ENCODE measurements at places on chromosomes 6 and 20. TPM values are rescaled to one million over a fixed set of nuclear protein-coding genes. Genes with fewer than 3 reads are reported as not detected.

DNA sequence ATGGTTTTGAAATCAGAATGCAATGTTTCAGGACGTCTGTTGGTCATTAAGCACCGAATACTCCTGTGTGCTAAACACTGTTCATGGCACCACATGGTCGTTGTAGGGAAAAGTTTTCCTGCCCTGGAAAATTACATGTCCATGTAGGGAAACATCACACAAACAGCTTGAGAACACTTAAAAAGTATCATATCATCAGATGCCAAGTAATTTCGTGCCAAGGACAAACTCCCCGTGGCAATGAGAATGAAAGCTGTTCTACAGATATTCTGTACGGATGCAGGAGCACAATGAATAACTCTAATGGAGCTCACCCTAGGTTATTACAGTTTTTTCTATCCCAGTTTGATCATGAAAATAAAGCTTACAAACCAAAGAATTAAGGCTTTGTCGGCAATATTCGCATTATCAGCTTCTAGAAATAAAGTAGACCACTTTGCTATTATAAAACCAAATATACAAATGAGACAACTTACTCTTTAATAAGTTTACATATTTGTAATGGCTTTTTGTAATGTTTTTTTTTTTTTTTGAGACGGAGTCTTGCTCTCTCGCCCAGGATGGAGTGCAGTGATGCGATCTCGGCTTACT is 4.6 kb upstream of the DST start:
- no peaks in the 10 kb centered on the region for H3K36me3 ChIP-seq
- DNase-seq = no peak
- no peak overlapping the region for H3K4me3 ChIP-seq
- no peaks in the 10 kb centered on the region for H3K4me1 ChIP-seq
- no peak overlapping the region for H3K27ac ChIP-seq

DNA sequence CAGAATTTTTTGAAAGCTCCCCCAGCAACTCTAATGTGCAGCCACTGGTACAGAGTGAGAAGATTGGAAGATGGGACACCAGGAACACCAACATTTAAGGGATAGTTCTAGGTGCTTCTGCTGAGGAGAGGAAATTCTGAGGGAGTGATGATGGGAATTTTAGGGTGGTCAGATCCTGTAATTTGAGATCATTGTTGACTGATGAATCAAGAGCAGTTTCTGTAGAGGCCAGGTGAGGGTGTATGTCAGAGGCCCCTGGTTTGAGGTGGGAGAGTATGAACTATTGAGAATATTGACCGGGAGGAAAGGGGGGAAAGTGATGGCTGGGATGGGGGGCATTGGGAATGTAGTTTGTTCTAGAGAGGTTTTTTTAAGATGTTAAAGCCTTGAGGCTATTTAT is 47.2 kb downstream of the PTPRA start:
- no peaks in the 10 kb centered on the region for H3K4me1 ChIP-seq
- no peaks in the 10 kb centered on the region for H3K36me3 ChIP-seq
- no peak overlapping the region for H3K4me3 ChIP-seq
- H3K27me3 ChIP-seq = no peaks in the 10 kb centered on the region
- H3K27ac ChIP-seq = no peak overlapping the region

GRCh38 chr6:164085091-164086075 is 670.9 kb downstream of the QKI start:
- H3K36me3 ChIP-seq = no peaks in the 10 kb centered on the region
- H3K27me3 ChIP-seq = no peaks in the 10 kb centered on the region
- no peaks in the 10 kb centered on the region for H3K4me1 ChIP-seq
- H3K27ac ChIP-seq = no peak overlapping the region

DNA sequence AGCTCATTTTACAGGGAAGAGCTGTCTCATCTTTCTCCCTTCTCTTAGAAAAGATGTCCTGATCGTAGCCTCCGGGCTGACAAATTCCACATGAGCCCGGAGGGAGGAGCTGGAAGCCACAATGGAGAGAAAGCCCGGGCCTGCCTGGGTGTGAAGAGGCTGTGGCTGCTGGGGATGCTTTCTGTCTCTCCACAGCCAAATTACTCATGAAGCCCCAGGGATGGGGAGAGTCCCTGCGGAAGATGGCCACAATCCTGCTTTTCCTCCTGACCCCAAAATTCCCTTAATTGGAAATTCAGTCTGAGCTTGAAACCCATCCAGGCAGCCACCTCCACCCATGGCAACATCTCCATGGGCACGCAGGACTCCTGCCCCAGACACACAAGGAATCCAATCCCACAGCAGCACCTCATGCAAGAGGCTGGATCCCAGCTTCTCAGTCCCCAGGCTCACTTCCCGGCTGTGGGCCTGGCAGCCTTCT is 32.4 kb downstream of the JPH2 start:
- H3K27me3 ChIP-seq = no peaks in the 10 kb centered on the region
- no peaks in the 10 kb centered on the region for H3K4me1 ChIP-seq
- H3K36me3 ChIP-seq = no peaks in the 10 kb centered on the region
- H3K4me3 ChIP-seq = no peak overlapping the region
- no peak overlapping the region for H3K27ac ChIP-seq
- DNase-seq = no peak

- H3K4me1 ChIP-seq = peaks cover 40% of the 10 kb centered on the region
- no peaks in the 10 kb centered on the region for H3K36me3 ChIP-seq
- DNase-seq = peak; percentile 89
- peak overlapping the region; percentile 68 for H3K27ac ChIP-seq
Observed at GRCh38 chr20:10511509-10512251, 76.6 kb downstream of the SLX4IP start.

DNA sequence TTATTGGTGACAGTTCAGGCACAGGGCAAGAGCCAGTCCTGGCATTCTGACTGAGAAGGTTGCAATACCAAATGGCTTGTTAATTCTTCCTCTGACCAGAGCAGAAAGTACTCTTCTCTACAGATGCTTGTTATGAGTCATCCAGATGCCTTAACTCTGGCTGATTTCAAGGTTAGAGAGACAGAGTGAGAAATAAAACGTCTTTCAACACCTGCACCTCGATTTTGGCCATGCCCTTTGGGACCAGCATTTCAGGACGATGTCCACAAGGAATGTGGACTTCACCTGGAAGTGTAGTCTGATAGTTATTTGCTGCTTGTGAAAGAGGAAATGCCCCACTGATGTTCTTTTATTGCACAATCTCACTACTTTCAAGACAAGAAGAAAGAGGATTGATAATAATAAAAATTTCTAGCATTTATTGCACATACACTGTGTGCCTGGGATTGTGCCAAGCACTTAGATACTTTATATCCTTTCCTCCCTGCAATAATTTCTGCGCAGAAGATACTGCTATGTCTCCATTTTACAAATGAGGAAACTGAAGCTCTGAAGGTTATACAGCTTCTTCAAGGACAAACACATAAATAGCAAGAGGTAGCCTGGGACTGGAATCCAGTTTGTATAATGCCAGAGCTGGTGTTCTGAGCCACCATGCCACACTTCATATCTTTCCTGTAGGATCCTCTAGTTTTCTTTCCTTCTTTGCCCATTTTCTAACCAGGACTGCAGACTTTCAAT is 33.5 kb upstream of the MCM3 start:
- no peak overlapping the region for H3K4me3 ChIP-seq
- no peaks in the 10 kb centered on the region for H3K27me3 ChIP-seq
- no peak overlapping the region for H3K27ac ChIP-seq
- peak; percentile 19 for DNase-seq
- H3K36me3 ChIP-seq = no peaks in the 10 kb centered on the region

DNA sequence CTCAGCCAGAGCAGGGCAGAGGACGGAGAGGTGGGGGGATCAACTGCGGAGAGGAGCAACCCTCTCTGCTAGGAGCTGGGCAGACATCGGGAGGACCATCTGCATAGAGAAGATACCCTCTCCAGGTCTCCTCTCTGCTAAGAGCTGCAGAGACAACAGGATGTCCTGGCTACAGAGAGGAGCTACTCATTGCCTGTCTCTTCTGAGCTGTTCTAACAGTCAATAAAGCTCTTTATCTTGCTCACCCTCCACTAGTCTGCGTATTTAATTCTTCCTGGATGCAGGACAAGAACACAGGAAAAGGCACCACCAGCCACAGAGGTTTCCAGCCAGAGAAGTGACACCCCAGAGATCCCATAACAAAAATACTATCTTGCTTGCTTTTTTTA is 871.1 kb upstream of the GJE1 start:
- H3K4me3 ChIP-seq = no peak overlapping the region
- no peak overlapping the region for H3K27ac ChIP-seq
- no peaks in the 10 kb centered on the region for H3K27me3 ChIP-seq
- H3K36me3 ChIP-seq = no peaks in the 10 kb centered on the region
- DNase-seq = no peak

- no peaks in the 10 kb centered on the region for H3K36me3 ChIP-seq
- H3K27me3 ChIP-seq = no peaks in the 10 kb centered on the region
- no peak overlapping the region for H3K27ac ChIP-seq
Observed at GRCh38 chr6:53484476-53485280, 60.2 kb downstream of the GCLC start.

The ANKRD6 gene
- 52.8 TPM for total RNA-seq

The MTHFD1L gene
- 29.5 TPM for total RNA-seq

The SYNDIG1 gene
- 3.2 TPM for total RNA-seq

The TEAD3 gene
- total RNA-seq = 10.6 TPM

The BANF2 gene
- 29.5 TPM for total RNA-seq

The C6orf141 gene
- 58.4 TPM for total RNA-seq

The HRH3 gene
- total RNA-seq = 1.1 TPM
